ENCODE measurements at places on chromosomes 7 and 10.

- no peak for DNase-seq
Measured at GRCh38 chr10:22477334-22478287, 132.3 kb downstream of the SPAG6 start.

DNA sequence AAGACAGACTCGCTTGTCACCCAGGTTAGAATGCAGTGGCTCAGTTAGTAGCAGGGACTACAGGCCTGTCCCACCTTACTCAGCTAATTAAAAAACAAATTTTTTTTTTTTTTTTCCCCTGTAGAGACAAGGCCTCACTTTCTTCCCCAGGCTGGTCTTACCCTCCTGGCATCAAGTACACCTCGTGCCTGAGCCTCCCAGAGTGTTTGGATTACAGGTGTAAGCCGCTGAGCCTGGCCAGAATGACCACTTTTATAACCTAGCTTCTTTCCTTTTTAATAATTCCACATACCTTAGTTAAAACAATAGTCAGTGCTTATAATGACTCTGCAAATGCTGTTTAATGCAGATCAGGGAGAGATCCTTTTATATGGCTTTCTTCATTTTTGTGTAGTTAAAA lies 31.3 kb downstream of the RSBN1L start:
- DNase-seq = no peak

GRCh38 chr7:82567356-82567755 lies 123.8 kb upstream of the CACNA2D1 start:
- no peak for DNase-seq

GRCh38 chr10:6114805-6115341 lies 26.0 kb downstream of the RBM17 start:
- no peak for DNase-seq

DNA sequence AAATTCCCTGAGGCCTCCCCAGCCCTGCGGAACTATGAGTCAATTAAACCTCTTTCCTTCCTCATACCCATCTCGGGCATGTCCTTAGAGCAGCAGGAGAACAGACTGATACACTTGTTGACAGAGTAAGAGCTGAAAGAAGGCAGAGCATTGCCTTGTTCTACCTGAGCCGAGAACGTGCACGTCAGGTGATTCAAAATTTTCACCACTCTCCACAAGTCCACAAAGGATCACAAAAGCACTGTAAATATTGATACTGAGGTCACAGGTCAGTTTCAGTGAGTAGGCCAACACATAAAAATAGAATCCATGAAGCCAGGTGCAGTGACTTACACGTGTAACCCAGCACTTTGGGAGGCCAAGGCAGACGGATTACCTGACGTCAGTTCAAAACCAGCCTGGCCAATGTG lies 27.8 kb downstream of the DCLRE1C start:
- no peak for DNase-seq

DNA sequence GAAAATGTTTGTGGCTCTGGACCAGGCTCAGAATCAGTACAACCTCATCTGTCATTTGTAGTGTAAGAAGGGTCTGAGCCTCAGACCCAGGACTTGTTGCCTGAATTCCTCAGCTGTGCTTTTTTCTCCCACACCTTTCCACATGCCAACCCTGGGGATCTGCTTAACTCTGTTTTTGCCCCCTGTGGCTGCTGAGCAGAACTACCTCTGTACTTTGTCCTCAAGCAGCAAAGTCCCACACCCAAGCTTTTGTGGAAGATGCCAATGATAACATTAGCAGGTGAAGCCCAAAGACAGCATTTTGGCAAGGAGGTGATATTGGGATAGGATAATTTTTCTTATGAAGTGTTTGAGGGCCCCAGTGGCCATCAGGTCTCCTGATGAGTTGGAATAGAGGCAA lies 5.8 kb upstream of the CYP2C18 start:
- no peak for DNase-seq

Data from hematopoietic multipotent progenitor cell (in vitro differentiated cells).